ENCODE measurements at places on chromosomes 4 and X. TPM values are rescaled to one million over a fixed set of nuclear protein-coding genes. Genes with fewer than 3 reads are reported as not detected.
A peak's percentile ranks its signal among the peaks of the same experiment; 100 is the strongest.

DNA sequence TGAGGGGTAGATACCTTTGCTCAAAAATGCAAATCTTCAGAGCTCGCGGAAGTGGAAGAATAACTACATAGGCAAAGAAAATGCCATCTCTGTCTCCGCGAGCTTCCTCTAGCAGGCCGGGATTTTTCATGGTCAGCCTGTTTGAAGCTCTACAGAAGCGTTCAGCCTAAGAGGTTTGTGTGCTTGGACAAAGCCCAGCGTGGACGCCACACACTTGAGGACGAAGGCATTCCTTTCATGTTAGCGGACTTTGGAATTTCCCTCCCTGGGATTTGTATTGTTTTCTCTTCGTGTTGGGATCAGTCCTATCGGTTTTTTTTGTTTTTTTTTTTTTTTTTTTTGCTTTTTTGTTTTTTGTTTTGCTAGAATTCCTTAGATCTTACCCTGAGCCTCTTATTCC is 53.7 kb downstream of the SMIM31 start:
- H3K36me3 ChIP-seq, result no peaks in the 10 kb centered on the region
- peaks cover 3% of the 10 kb centered on the region for H3K27me3 ChIP-seq
- H3K27ac ChIP-seq, result no peak overlapping the region
- no peaks in the 10 kb centered on the region for H3K4me1 ChIP-seq
- no peak for DNase-seq
- no peak overlapping the region for H3K4me3 ChIP-seq

DNA sequence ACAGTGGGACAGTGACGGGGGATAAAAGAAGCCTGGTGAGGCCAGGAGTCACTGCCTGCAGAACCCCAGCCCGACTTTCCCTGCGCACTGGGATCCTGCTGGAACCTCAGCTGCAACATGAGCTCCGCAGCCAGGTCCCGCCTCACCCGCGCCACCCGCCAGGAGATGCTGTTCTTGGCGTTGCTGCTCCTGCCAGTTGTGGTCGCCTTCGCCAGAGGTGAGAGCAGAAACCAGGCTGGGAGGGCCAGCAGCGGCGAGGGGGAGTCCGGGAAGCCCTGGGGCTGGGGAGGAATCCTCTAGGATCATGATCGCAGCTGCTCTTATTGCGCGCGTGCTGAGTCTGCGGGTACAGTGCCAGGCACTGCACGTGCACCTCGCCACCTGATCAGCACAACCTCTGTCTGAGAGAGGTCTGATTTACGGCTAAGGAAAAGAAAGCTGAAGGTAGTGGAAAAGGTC is at the start of gene PF4V1:
Gene PF4V1, plus strand, starts transcription at position 51 of the 459 bp plus-strand sequence. Its CDS starts 67 bp downstream, at position 118.
- peaks cover 18% of the 10 kb centered on the region for H3K27me3 ChIP-seq
- no peak within 1 kb of the TSS for H3K4me3 ChIP-seq
- H3K27ac ChIP-seq, result no peak within 1 kb of the TSS
- DNase-seq, result no peak
- H3K4me1 ChIP-seq, result peaks cover 13% of the 10 kb centered on the region

DNA sequence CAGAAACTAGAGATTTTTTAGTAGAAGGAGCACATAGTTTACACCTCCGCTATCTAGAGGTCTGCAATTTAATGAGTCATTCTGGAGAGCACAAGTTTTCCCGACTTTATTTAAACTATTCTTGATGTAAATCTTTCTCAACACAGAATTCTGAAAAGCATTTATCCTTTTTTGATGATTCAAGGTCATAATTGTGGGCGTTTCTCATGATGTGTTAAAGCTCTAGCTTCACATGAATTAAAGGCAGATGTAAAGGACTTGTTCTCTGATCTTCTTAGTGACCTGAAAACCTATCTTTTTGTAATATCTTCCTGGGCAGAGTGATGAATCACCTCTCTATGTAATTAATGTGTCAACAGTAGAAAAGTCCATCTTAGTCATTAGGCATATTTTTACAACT is 128.8 kb downstream of the COMMD8 start:
- H3K4me1 ChIP-seq, result no peaks in the 10 kb centered on the region
- H3K4me3 ChIP-seq, result no peak overlapping the region
- no peaks in the 10 kb centered on the region for H3K27me3 ChIP-seq
- no peaks in the 10 kb centered on the region for H3K36me3 ChIP-seq
- no peak overlapping the region for H3K27ac ChIP-seq
- no peak for DNase-seq

GRCh38 chr4:112280386-112281056 is 5.2 kb downstream of the TIFA start:
- H3K36me3 ChIP-seq, result peaks cover 23% of the 10 kb centered on the region
- H3K4me3 ChIP-seq, result no peak overlapping the region
- no peaks in the 10 kb centered on the region for H3K27me3 ChIP-seq
- no peak for DNase-seq

DNA sequence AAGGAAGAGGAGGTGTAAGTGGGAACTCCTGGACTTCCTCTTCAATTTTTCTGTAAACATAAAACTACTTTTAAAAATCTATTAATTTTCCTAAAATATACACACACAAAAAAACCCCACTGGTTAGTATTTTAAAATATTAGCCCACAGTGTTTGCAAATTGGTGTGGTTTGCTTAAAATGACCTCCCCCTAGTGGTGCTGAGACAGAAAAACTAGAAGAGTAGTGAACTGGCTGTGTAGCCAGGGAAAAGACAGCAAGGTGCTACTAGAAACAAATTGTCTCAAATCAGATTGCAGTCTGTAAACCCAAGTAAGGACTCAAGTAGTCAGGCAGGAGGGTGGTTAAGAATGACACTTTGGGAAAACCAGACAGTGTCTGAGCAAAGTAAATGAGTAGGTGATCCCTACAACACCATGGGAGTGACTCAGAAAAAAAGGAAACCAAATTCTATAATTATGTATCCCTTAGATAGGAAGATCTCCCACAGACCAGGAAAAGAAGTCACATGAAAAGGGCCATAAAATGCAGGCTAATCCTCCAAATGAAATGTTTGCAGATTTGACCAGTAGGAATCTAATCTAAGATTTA is 26.0 kb downstream of the AMTN start:
- no peak overlapping the region for H3K4me3 ChIP-seq
- no peak for DNase-seq
- no peaks in the 10 kb centered on the region for H3K27me3 ChIP-seq
- H3K36me3 ChIP-seq, result no peaks in the 10 kb centered on the region
- H3K4me1 ChIP-seq, result no peaks in the 10 kb centered on the region

DNA sequence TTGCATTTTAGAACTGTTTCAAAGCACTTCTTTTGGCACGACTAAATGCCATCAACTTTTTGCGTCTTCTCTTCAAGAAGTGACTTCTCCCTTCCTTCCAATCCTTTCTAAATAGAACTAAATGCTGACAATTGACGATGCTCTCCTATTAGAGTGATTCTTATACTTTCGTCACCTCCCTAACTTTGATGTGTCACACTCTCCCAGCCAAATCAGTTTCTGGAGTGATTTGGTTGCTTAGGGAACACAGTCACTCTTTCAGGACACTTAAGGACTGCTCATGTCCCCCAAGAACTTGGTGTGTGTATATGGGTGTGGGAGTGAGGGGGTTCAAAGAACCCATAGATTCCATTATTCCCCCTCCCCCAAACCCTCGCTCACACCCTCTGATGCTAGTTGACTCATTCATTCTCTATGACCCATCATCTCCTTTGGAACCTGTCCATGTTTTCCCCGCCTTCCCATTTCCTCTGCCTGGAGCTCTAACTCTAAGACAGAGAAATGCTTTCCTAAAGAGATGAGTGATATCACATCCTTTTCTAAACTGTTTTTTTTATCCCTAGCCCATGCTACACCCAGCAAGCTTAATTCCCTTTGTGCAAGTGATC is 26.8 kb upstream of the AREG start:
- H3K36me3 ChIP-seq, result no peaks in the 10 kb centered on the region
- peak; percentile 21 for DNase-seq
- H3K4me1 ChIP-seq, result peaks cover 4% of the 10 kb centered on the region
- no peak overlapping the region for H3K27ac ChIP-seq
- H3K4me3 ChIP-seq, result no peak overlapping the region

DNA sequence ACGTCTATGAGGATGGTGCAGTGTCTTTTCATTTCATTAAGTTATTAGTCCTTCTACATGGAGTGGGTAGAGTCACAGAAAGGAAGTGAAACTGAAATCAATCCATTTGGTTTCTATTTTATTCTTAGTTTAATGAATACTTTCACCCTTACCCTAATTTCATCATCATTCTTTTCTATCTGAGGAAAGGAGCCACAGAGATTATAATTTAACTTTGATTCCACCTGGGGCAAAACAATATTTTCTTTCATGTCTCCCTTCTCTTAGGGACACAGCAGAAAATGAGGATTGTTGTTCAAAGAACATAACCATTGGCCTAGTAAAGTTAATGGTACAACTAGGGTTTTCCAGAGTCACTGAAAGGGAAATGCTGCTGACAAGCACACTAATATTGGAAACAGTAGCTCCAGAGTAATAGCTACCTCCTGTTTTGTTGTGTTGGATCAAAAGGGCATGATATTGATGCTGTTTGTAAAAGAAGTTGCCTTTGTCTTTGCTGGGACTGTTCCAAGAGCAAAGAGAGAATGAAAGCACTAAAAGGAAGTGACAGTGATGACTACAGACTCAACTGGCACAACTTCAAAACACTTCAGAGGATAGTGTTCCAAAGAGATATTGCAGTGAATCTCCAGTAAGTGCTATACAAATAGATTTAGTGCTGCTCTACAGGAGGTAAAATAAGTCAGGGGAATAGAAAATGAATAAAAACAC is 247.1 kb upstream of the PITX2 start:
- H3K36me3 ChIP-seq, result no peaks in the 10 kb centered on the region
- no peaks in the 10 kb centered on the region for H3K4me1 ChIP-seq
- DNase-seq, result no peak
- no peaks in the 10 kb centered on the region for H3K27me3 ChIP-seq
- H3K4me3 ChIP-seq, result no peak overlapping the region

PARM1 gene
- total RNA-seq, result 81.0 TPM

- H3K27me3 ChIP-seq, result no peaks in the 10 kb centered on the region
- DNase-seq, result no peak
- H3K4me3 ChIP-seq, result no peak overlapping the region
- no peaks in the 10 kb centered on the region for H3K4me1 ChIP-seq
Measured at GRCh38 chrX:122788216-122788615, 395.9 kb upstream of the GRIA3 start.

CAPN6 gene
- 0.11 TPM for total RNA-seq

GRCh38 chrX:92231391-92231790 is 452.2 kb downstream of the PCDH11X start:
- no peaks in the 10 kb centered on the region for H3K27me3 ChIP-seq
- H3K4me3 ChIP-seq, result no peak overlapping the region
- no peak overlapping the region for H3K27ac ChIP-seq

- H3K4me1 ChIP-seq, result peaks cover 28% of the 10 kb centered on the region
- no peak overlapping the region for H3K27ac ChIP-seq
- H3K4me3 ChIP-seq, result no peak overlapping the region
- no peak for DNase-seq
- no peaks in the 10 kb centered on the region for H3K36me3 ChIP-seq
- no peaks in the 10 kb centered on the region for H3K27me3 ChIP-seq
Measured at GRCh38 chr4:163164591-163164990, 2.1 kb downstream of the NAF1 start.

CXCL6 gene
- not detected for total RNA-seq

SCRG1 gene
- 0.53 TPM for total RNA-seq

CNOT6L gene
- total RNA-seq, result 24.2 TPM

GRCh38 chr4:7207628-7208231 is 15.4 kb downstream of the SORCS2 start:
- H3K27me3 ChIP-seq, result no peaks in the 10 kb centered on the region
- no peak overlapping the region for H3K27ac ChIP-seq
- no peak overlapping the region for H3K4me3 ChIP-seq
- DNase-seq, result no peak
- H3K4me1 ChIP-seq, result peaks cover 32% of the 10 kb centered on the region
- no peaks in the 10 kb centered on the region for H3K36me3 ChIP-seq

DNA sequence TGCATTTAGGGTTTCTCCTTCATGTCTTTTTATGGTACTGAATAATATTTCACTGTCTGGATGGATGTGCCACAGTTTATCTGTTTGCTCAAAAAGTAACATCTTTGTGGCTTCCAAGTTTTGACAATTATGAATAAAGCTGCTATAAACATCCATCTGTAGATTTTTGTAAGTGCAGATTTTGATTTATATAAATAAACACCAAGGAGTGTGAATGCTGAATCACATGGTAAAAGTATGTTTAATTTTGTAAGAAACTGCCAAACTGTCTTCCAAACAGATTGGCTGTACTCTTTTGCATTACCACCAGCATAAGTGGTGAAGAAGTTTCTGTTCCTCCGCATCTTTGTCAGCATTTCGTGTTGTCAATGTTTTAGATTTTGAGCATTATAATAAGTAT is 158.7 kb upstream of the GIMD1 start:
- H3K27ac ChIP-seq, result no peak overlapping the region
- H3K4me1 ChIP-seq, result no peaks in the 10 kb centered on the region
- no peaks in the 10 kb centered on the region for H3K27me3 ChIP-seq

DNA sequence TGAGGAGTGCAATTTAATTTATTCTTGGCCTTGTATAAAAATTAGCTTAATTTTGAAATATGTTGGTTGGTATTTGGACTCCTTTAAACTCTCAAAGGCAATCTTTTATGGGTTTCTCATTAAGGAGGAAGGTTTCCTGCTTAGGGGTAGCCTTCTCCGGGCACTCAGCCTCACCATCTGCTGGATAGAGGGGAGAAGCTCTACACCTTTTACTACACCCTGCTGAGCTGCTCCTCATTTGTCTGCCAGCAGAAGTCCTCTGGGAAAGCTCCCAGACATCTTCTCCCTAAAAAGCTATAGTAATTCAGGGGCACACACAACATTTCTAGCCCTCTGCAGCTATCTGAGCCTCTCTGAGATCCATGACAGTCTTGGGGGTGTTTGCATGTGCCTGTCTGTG is 179.1 kb downstream of the SOWAHB start:
- H3K36me3 ChIP-seq, result no peaks in the 10 kb centered on the region
- no peak overlapping the region for H3K27ac ChIP-seq
- H3K4me1 ChIP-seq, result no peaks in the 10 kb centered on the region
- H3K27me3 ChIP-seq, result no peaks in the 10 kb centered on the region
- no peak for DNase-seq

USP17L21 gene
- not detected for total RNA-seq

PDCL2 gene
- total RNA-seq, result not detected

GRCh38 chrX:38178396-38178795 is 42.3 kb downstream of the SRPX start:
- no peaks in the 10 kb centered on the region for H3K27me3 ChIP-seq
- no peak overlapping the region for H3K27ac ChIP-seq
- H3K36me3 ChIP-seq, result no peaks in the 10 kb centered on the region
- H3K4me3 ChIP-seq, result no peak overlapping the region

DNA sequence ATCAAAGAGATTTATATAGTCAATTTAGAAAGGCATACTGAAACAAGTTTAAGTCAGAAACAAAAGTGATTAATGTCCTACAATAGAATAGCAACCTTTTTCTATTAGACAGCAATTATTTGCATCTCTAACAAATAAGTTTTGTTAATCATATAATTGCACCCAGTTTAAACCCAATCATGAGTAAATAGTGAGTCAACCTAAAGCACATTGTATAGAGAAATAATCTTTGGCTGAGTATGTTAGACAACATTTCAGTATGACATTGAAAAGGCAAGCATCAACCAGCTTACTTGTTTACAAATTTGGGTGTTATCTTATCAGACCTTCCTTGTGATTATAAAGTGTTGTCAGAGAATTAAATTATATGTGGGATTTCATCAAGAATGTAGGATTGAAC is 209.5 kb downstream of the IL15 start:
- H3K36me3 ChIP-seq, result no peaks in the 10 kb centered on the region
- DNase-seq, result no peak
- no peaks in the 10 kb centered on the region for H3K4me1 ChIP-seq
- H3K27ac ChIP-seq, result no peak overlapping the region

All from heart right ventricle (tissue), 16 donors.